Suppressor macrophage (primary cell): ENCODE measurements at places on chromosomes 3 and 15.
A peak's percentile ranks its signal among the peaks of the same experiment; 100 is the strongest.

GRCh38 chr3:55445551-55445950, 41.6 kb downstream of the WNT5A start:
- DNase-seq: no peak

DNA sequence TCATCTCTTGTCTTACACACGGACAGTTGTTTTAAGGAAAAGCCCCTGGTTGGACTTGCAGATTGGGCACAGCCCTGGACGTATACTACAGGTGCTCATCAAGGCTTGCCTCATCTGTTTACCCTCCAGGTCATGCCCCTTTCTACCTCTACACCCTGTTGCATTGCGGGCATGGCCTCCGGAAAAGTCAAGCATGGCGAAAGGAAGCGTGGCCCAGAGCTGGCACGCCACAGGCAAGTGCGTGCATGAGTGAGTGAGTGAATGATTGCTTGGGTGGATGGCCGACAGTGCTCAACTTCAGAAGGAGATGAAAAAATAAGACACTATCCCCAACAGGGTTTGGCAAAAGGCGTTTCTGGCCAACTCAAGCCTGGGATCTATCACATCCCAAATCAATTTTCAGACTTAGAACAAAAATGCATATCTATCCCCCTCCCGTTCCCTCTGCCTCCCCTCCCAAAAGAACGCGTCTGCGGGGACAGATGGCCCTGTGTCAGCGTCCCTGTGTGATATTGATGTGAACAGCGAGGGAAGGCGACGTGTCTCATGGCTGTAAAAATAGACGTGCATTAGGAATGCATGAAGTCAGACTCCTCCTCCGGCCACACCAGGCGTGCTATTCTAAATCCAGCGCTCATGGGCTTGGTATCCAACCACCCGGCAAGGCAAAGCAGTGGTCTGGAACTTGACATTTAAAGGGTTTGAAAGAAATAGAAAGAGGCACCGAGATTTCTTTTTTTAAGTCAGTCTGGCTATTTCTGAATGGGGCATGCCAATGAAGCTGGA, 96.0 kb downstream of the RPLP1 start:
- DNase-seq: no peak

- DNase-seq: no peak
These were observed 156.7 kb downstream of the DIPK2A start for GRCh38 chr3:144128108-144128892.

- peak; percentile 19 for DNase-seq
These were observed 857.3 kb downstream of the TUSC7 start for GRCh38 chr3:117566926-117567325.

DNA sequence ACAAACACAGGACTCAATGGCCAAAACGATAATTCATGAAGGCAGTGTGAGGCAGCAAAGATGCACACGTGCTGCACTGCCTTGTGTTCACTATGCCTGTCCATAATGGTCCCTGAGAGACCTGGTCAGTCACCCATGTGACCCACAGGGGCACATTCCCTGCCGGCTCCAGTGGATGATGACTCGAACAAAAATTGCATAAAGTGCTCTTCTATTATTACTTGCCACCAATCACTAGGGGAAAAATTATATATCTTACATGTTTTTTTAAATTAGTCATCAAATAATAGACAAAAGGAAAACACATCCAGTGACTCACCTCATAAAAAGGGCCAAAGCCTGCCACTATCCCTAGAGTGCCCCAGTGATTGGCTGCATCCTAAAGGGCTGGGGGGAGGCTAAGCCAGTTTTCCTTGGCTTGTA, 47.5 kb downstream of the UBP1 start:
- DNase-seq: no peak

GRCh38 chr3:16841041-16841753, 43.6 kb upstream of the PLCL2 start:
- no peak for DNase-seq

DNA sequence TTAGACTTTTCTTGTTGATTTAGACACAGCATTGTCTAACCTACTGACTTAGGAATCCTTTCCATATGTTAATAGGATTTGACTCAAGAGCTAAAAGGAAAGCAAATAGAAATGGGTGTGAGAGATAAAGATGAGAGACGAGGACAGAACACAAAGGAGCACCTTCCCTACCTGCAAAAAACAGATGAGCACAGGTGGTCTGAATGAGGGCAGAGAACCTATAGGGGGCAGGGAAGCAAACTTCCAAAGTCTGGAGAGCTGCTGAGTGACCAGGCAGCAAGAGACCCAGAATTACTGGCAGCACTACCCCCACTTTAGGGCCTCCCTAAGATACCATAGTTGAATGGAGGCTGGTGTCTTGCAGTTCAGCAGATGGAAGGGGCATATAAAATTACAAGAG, 98.1 kb upstream of the CTNNB1 start:
- no peak for DNase-seq

DNA sequence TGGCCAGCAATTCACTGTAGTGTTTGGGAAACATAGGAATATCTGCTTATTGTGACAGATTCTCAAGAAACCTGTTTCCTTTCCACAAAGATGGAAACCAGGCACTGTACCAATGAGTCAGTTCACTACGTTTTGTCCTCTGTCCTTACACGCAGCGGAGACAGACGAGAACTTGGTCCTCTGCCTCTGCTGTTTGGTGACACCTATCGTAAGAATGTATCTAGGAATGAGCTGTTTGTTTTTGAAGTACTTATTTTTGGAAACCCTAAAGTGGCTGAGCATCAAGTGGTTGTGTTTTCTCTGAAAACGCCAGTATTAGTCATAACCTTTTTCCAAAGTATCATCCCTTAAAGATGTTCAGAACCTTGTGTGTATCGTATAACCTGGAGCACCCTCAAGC, 93.0 kb downstream of the PGPEP1L start:
- no peak for DNase-seq

DNA sequence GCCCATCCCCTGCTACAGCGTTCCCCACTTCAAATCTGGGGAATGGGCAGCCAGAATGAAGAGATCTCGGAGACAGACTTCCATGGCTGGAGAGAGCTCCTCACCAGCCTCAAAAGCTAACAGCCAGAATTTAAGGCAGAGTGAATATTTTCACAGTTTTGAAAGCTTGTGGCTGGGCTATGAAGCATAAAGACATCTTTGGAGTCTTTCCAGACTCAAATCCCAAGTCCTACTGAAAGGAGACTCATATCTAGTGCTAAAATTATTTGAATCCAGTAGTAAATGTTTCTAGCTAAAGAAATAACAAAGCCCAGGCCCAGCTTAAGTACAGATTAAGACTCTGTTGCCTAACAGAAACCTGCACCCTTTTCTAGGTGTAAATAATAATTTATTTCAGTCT, 628.4 kb upstream of the ALCAM start:
- no peak for DNase-seq

- DNase-seq: no peak
These were observed 15.0 kb downstream of the GTF2A2 start for GRCh38 chr15:59642351-59642750.

- DNase-seq: no peak
These were observed 261.5 kb upstream of the ZNF385D start for GRCh38 chr3:22012471-22012870.

DNA sequence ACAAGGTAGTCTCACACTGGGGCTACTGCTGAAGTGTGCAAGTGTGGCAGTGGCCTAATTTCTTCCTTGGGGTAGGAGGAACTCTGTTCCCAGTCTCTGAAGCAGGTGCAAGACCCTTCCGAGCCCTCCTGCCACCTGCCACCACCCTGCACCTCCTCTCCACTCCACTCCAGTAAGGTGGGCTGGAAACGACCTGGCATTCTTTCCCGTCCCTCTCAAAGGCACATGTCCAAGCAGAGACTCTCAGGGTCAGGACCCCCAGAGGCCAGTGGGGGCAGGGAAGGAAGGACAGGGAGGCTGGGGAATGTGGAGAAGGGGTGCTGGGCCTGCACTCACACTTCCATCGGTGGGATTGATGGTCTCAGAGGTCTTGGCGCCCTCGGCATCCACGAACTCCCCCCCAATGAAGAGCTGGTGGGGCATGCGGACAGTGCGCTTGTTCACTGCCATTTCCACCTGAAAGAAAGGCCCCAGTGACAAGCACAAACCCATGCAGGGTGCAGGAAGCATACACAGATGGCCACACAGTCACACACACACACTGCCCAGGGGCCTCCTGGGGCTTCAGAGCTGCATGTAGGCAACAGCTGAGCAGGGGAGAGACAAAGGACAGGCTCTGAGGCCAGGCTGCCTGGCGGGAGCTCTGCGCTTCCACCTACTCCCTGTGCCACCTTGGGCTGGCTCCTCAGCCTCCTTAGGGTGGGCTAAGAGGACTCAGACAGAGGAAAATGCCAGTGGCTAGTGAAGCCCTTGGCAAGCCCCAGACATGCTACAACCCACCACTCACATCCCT, 43.8 kb downstream of the ALDH1L1 start:
- no peak for DNase-seq

DNA sequence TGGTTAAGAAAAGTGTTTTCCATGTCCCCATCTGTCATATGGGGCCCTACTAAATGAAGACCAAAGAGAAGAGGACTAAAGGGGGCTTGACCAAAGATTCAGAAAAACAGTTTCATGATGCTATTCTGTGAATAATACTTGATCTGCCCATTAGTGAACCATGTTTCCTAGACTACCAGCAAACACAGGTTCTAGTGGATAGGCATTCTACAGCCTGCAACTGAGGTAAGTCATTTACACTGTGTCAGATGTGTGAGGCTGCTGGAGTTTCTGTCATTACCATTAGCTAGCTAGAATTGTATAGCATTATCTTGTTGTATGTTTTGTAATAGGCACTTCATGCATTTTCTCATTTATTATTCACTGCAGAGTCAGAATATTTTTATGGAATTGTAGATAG, 6.6 kb downstream of the GPR171 start:
- DNase-seq: no peak

DNA sequence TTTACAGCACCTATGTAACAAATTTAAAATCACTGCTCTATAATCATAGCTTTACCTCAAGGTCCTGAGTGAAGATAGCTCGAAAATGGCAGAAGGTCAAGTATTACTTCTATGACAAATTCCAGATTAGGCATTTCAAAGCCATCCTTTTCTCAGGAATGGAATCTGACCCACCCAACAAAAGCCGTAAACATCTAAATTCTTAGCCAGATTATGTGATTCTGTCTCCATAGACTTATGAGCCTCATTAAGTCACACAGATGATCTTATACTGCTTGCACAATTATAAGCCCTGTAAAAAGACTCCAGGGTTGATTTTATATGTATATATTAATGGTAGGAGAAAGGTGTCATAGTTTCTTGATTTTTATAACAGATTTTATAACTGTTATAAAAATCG, 56.9 kb downstream of the CEP152 start:
- DNase-seq: no peak

DNA sequence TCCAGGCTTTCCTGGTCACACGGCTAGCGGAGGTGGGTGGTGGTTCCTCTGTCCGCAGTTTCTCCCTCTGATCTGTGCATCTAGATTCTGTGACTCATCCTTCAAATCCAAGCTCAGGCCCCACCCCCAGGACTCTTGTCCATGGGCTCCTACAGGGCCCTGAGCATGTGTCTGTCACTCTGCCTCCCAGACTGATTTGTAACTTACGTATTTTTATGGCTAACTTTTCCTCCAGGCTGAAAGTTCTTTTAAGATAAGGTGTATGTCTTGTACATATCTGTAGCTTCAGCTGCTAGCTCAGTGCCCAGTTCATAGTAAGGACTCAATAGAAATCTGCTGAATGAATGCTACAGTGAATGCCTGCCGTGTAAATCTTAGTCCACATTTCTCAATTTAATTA, 8.0 kb downstream of the ESYT3 start:
- DNase-seq: peak; percentile 71

GRCh38 chr3:79115458-79115857, 652.3 kb downstream of the ROBO1 start:
- DNase-seq: no peak

GRCh38 chr3:136262559-136262958, 12.4 kb downstream of the PCCB start:
- DNase-seq: no peak

DNA sequence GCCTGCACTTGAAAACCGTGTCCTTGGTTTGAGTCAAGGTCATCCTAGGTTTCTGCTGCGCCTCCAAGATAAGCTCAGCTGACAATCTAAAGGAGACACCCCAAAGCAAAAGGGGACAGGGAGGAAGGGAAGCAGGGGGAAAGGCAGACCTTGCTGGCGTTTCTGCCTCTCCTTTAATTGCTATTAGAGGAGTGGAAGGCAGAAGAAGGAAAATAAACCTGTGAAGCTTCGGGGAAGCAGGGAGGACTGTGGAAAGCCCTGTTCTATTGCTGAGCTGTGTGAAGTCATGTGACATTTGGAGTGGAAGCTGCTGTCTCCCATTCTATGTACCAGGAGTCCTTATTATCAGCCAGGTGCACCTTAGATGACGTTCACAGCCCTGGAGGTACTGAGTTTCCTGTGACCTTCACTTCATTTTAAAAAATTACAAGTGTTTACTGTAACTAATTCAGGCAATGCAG, 21.5 kb upstream of the CHD2 start:
- no peak for DNase-seq

GRCh38 chr3:129662191-129662608, 55.7 kb upstream of the PLXND1 start:
- DNase-seq: no peak

DNA sequence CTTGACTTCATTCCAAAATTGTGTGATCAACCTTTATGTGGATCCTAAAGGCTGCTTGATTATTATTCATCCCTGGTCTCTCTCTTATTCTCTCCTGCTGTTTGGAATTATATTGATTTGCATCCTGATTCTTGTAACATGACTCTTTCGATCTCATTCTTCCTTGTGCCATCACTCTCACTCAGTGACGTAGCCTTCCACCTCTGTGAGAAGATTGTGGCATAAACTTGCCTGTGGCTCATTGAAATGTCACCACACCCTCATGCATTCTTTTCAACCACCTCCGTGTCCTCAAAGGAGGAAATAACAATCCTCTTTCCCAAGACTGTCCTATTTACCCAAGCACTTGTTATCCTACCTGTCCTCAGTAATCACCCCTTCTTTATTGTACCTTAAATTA, 41.3 kb upstream of the GCNT3 start:
- no peak for DNase-seq

DNA sequence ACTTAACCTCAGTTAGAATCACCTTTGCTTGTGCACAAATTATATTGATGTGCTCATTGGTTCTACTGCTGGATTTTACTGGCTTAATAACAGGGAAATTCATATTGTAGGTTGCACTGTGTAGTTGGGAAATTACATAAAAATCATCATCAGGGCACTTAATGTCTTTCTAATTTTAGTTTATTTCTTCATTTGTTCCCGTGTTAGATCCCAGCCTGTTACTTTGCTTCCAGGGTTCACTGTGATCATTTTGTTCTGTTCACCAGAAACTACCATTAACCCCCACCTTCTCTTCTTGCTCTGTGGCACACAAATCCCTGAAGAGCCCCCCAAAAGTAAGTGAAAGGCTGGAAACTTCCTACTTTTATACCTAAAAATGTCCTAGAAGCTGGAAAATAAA, 80.4 kb downstream of the RARB start:
- DNase-seq: no peak
